ENCODE measurements at places on chromosomes 7 and 10.
A peak's percentile ranks its signal among the peaks of the same experiment; 100 is the strongest.

- DNase-seq: no peak
Measured at GRCh38 chr10:121734589-121735045, 136.4 kb upstream of the FGFR2 start.

DNA sequence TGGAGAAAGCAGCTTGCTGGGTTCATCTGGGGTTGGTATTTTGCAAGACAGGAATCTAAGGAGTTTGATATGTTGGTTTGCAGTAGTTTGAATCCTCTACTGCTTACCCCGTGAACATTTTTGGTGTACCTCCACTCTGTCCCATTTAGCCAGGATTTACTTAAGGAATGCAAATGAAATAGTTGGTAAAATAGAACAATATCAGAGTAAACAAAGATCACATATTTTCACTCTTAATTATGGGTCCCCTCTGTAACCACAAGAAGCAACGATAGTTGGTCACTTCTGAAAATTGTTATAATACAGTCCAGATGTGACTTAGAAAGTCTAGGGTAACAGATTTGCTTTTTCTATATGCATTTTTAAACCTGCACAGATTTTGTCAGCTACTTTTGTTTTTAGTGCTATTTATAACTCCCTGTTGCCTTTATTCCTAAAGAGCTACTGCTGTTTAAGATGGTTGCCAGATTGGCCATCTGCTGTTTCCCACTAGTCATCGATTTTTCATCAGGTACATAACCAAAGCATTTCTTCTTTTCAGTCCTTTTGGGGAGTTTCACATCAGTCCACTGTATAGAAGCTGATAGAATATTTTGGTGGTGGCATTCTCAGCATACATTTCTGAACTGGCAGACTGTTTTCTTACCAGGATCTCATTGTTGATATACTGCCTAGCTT lies 37.6 kb downstream of the MAPK8 start:
- DNase-seq: no peak

DNA sequence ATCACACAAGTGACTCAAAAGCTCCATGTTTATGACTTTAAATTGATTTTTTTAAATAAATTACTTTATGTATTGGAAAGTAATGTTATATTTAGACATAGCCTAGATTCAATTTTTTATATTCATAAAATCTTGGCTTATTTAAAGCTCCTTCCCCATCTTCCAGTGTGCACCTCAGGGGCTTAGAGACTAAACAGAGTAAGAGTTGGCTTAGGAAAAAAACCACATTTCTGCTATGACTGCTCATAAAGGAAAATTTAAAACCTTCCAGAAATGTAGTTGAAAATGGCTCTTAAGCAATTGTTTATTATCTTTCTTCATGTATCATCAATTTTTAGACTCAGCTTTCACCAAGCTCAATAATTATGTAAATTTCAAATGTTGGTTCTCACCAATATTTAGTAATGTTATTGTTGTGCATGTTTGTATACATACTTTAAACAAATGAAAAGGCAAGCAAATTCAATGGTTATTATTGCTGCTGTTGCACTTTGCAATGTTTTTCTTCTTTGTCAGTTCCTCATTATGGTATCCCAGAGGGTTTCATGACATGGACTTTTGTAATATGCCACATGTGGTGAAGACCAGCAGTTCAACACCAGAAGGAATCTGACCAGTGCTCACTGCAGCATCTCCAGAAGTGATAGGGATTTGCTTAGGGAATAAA lies 700.1 kb upstream of the ANKRD30A start:
- DNase-seq: no peak

GRCh38 chr10:110671788-110672579 lies 27.8 kb downstream of the RBM20 start:
- no peak for DNase-seq

DNA sequence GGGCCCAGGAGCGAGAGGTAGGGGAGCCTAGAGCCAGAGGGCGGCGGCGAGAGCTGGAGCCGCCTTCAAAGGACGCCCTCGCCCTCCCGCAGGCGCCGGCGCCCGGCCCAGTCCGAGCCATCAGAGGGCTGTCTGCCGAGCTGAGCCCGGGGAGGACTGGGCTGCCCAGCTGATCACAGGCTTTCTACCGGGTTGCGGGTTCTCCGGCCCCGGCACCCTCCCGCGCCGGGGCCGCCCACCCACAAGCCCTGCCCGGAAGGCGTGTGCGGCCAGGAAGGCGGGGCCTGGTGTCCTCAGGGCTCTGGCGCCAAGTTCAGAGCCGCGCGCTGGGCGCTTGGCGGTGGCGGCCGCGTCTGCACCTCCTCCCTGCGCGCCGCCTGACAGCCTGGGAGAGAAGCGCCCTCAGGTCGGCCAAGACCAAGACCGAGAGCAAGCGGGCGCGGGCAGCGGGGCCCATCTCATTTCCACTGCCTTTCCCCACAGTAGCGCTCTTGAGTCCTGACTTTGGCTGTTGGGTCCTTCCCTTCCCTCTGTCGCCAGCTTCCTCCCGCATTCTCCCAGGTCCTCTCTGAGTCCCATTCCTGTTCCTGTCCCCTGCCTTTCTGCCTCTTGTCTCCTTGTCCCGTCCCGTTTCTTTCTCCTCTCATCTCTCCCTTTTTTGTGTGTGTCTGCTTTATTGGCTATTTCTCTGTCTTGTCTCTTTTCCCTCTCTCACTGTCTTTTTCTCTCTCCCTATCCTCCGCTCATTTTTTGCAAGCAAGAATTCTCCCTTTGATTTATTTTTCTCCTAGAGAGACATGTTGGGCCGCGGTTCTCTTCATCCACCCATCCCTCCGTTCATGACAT lies 60.6 kb upstream of the MSMB start:
- no peak for DNase-seq

DNA sequence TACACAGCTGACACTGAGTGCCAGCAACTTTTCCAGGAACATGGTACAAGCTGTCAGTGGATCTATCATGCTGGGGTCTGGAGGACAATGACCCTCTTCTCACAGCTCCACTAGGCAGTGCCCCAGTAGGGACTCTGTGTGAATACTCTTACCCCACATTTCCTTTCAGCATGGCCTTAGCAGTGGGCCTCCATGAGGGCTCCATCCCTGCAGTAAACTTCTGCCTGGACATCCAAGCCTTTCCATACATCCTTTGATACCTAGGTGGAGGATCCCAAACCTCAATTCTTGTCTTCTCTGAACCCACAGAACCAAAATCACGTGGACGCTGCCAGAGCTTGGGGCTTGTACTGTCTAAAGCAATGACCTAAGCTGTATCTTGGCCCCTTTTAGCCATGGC lies 116.8 kb downstream of the IQUB start:
- DNase-seq: no peak

- DNase-seq: no peak
Measured at GRCh38 chr7:31707089-31707488, 20.1 kb downstream of the PPP1R17 start.

DNA sequence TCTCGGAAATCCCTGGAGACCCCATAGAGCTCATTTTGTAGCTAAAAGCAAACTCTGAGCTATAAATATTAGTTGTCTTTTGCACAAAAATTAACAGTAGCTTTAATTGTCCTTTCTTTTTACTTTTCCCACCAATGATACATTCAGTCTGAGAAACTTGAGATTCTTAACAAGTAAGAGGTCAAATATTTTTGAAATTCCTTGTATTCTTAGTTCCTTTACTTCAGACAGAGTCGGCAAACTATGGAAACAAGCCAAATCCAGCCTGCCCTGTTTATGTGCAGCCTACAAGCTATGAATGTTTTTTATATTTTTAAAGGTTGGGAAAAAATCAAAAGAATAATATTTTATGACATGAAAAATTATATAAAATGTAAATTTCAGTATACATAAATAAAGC lies 146.6 kb downstream of the CTNNA3 start:
- no peak for DNase-seq

- DNase-seq: no peak
Measured at GRCh38 chr10:15603446-15604011, 116.2 kb downstream of the ITGA8 start.

GRCh38 chr10:72080042-72080975 lies 8.0 kb downstream of the SPOCK2 start:
- DNase-seq: no peak

DNA sequence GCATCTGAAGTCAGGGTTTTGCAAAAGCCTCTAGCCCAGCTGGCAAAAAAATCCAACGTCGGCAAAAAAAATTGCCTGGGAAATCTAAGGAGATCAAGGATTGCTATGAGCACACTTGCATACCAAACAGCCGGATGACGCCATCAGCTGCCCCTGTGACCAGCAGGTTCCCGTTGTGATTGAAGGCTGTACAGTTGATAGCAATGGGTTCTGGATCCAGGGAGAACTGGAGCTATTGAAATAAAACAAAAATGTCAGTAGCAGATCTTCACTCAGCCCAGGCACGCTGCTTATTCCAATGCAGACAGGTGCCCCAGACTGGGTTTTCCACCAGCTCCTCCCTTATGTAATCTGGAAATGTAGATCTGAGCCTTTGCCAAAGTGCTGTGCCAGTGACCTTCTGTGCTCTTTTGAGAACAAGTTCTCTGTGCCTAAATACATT lies 18.7 kb upstream of the CYREN start:
- DNase-seq: no peak

DNA sequence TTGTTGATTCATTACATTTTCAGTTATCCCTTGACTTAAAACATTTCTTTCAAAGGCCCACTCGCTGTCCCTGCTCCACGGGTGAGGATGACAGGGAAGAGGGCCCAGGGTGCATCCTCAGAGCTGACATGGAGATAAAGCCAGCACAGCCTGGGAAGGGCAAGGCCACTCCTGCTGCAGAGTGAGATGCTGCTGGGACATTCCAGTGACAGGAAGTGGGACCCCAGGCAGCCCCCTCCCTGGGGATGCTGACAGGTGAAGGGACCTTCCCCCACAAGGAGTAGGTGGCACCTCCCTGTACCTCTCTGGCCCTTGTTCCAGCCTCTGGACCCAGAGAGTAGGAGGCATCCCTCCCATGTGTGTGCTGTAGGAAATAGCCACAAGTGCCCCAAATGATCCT lies 97.8 kb upstream of the DDC start:
- no peak for DNase-seq

- DNase-seq: no peak
Measured at GRCh38 chr10:813286-813685, 118.2 kb downstream of the LARP4B start.

DNA sequence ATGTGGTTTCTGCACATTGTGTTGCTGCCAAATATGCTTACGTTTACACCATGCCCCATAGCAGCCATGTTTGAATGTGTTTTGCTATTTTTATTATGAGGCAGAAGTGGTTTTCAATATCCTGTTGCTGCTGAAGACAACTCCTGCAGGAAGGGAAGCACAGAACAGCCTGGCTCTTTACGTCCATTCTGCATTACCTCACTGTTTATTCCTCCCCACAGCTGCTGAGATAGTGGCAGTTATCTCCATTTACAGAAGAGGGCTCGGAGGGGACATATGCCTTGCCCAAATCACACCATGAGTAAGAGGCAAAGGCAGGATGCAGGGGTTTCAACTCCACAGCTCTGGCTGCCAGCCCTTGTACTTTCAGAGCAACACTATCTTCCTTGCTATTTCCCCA lies 35.3 kb downstream of the PLPP4 start:
- no peak for DNase-seq

GRCh38 chr10:68192113-68192512 lies 39.8 kb downstream of the ATOH7 start:
- DNase-seq: no peak

GRCh38 chr7:157895520-157896375 lies 558.9 kb downstream of the DNAJB6 start:
- DNase-seq: no peak

- no peak for DNase-seq
Measured at GRCh38 chr7:123237-123636, 69.1 kb upstream of the FAM20C start.

DNA sequence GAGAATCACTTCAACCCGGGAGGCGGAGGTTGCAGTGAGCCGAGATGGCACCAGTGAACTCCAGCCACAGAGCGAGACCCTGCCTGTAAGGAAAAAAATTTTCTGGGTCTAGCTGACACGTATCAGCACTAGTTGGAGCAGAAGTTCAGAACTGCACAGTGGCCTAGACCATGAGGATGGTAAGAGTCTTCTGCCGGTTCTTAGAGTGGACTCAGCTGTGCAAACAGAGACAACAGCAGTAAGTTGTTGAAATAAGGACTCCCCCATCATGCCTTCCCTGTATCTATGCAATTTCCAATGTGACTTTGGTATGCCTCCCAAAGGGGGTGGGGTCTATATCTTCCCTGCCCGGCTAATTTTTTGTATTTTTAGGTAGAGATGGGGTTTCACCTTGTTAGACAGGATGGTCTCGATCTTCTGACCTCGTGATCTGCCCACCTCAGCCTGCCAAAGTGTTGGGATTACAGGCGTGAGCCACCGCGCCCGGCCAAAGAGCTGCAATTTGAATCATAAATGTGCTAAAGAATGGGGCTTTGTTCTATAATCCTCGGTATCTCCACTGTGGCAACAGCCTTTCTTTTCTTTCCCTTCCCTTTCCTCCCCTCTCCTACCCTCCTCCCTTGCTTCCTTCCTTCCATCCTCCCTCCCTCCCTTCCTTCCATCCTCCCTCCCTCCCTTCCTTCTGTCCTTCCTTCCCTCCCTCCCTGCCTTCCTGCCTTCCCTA lies 14.5 kb upstream of the RNF216 start:
- no peak for DNase-seq

- DNase-seq: no peak
Measured at GRCh38 chr10:127953876-127954275, 47.0 kb downstream of the PTPRE start.

- DNase-seq: no peak
Measured at GRCh38 chr10:89263531-89263930, 12.0 kb upstream of the LIPA start.

DNA sequence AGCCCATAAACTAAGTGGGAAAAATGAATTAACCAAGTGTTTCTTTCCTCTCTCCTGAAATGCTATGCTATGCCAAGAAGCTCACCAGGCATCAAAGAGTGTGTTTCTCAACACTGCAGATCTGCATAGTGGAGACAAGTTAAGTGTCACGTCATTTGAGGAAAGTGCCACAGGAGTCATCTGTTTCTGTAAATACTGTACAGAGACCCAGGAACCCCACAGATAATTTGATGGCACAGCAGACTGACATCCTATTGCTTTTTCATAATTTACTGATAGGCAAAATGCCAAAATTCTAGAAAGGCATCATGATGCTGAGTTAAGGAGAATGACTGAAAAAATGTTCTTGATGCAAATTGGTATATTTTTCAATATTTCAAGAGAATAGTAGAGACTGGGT lies 124.3 kb downstream of the NRCAM start:
- DNase-seq: no peak

GRCh38 chr10:65350611-65351010 lies 1575.2 kb upstream of the LRRTM3 start:
- no peak for DNase-seq

DNA sequence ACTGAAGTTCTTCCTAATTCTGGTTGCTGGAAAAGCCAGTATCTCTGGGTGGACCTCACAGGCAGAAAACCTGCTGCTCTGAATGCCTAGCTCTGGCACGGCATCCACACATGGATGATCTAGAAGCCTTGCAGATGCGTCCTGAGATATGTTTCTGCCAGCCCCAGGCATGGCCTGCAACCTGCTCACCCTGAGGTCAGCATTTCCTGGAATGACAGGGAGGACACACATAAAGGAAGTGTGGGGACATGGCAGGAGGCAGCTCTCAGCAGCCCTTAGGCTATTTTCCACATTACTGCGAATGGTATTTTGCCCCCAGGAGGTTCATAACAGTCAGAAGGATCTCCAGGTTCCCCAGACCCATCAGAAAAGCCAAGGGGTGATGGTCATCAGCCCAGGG lies 23.2 kb downstream of the PLXNA4 start:
- no peak for DNase-seq

GRCh38 chr7:74401137-74401859 lies 52.4 kb upstream of the GTF2IRD1 start:
- DNase-seq: peak; percentile 29
